H9 (cell line): ENCODE measurements at places on chromosomes 7 and 10.

DNA sequence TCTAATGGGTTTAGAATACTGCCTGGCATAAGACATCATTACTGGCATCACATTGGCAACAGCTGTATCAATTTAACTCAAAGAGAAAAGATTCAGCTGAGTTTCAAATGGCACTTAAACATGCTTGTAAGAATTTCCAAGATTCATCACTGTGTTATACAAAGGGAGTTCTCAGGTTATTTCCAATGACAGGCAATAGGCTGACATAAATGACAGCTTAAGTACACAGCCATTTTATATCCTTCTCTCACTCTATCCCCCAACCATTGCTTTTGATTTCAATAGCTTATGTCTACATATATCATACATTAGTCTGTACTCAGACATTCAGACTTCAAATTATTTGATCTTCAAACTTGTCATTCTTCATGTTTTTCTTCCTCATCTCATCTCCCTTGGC, 45.5 kb upstream of the CABCOCO1 start:
- no peaks in the 10 kb centered on the region for H3K4me1 ChIP-seq
- H3K27ac ChIP-seq, result no peak overlapping the region
- H3K36me3 ChIP-seq, result no peaks in the 10 kb centered on the region
- H3K27me3 ChIP-seq, result no peaks in the 10 kb centered on the region
- no peak for DNase-seq
- H3K4me3 ChIP-seq, result no peak overlapping the region

GRCh38 chr10:116710076-116710475, 32.3 kb downstream of the HSPA12A start:
- H3K27me3 ChIP-seq, result no peaks in the 10 kb centered on the region
- no peak for DNase-seq
- peaks cover 9% of the 10 kb centered on the region for H3K4me1 ChIP-seq
- H3K27ac ChIP-seq, result no peak overlapping the region
- no peak overlapping the region for H3K4me3 ChIP-seq

DNA sequence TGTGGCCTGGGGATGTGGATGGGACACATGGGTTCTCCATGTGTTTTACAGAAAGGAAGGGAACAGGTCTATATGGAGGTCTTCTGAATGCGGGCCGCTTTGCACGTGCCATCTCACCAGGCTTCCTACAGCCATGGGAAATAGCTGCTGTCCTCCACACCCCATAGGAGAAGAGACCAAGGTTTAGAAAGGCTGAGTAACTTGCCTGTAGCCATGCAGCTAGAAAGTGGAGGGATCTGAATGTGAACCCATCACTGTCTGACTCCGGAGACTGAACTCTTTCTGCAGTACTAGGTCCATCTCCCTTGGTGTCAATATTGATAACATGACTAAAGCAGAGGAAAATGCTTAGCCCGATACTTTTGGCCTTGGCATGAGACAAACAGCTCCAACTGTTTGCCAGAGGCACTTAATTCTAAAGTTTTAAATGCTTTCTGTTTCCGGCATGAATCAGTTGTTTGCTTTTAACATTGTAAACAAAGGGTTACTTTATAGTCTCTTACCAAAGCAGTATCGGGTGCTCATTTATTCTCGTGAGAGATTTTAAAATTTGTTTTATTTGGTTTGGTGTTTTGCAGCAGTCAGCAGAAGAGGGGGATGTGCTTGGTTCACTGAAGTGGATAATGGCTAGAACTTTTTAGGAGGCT, 64.8 kb upstream of the LOXL4 start:
- H3K36me3 ChIP-seq, result no peaks in the 10 kb centered on the region
- no peak overlapping the region for H3K4me3 ChIP-seq
- no peaks in the 10 kb centered on the region for H3K27me3 ChIP-seq
- DNase-seq, result no peak

- H3K27ac ChIP-seq, result no peak overlapping the region
- H3K4me3 ChIP-seq, result no peak overlapping the region
- DNase-seq, result no peak
- H3K4me1 ChIP-seq, result peaks cover 6% of the 10 kb centered on the region
- H3K36me3 ChIP-seq, result no peaks in the 10 kb centered on the region
These were observed 190.4 kb downstream of the SKIDA1 start for GRCh38 chr10:21334891-21335696.

- H3K27me3 ChIP-seq, result no peaks in the 10 kb centered on the region
- H3K27ac ChIP-seq, result no peak overlapping the region
These were observed 83.9 kb upstream of the SDK1 start for GRCh38 chr7:3217166-3217565.

DNA sequence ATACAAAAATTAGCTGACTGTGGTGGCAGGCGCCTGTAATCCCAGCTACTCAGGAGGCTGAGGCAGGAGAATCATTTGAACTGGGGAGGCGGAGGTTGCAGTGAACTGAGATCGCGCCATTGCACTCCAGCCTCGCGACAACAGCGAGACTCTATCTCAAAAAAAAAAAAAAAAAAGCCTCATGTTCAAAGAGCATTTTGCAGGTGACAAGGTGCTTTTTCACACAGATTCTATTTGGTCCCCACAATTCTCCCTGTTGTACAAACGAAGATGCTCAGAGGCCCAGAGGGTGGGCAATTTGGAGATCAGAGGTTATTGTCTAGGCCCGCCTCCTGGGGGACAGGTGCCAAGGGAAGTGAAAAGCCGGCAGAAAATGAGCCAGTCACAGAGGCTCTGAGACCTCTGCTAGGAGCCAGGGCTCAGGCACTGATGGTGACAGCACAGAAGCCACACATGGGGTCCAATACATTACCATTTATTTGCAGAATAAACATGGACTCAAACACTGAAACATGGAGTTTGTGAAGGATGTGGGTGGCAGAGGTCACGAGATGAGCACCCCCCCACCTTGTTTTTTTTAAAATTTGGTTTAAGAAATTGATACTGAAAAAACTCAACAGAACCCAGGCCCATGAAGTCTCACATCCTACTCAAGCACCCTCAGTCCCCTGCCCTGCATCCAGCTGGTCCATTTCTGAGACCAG, 882 bp upstream of the GAL3ST4 start:
- no peak for DNase-seq
- peaks cover 12% of the 10 kb centered on the region for H3K36me3 ChIP-seq
- H3K4me3 ChIP-seq, result peak overlapping the region; percentile 74
- no peaks in the 10 kb centered on the region; the same call in 1 of the 2 replicates for H3K27me3 ChIP-seq

- no peaks in the 10 kb centered on the region for H3K36me3 ChIP-seq
- no peaks in the 10 kb centered on the region for H3K4me1 ChIP-seq
- DNase-seq, result no peak
- H3K27me3 ChIP-seq, result no peaks in the 10 kb centered on the region
- no peak overlapping the region for H3K4me3 ChIP-seq
- no peak overlapping the region for H3K27ac ChIP-seq
These were observed 402.4 kb downstream of the SEMA3D start for GRCh38 chr7:84784450-84784849.
